ENCODE measurements at places on chromosomes 2 and 18.

DNA sequence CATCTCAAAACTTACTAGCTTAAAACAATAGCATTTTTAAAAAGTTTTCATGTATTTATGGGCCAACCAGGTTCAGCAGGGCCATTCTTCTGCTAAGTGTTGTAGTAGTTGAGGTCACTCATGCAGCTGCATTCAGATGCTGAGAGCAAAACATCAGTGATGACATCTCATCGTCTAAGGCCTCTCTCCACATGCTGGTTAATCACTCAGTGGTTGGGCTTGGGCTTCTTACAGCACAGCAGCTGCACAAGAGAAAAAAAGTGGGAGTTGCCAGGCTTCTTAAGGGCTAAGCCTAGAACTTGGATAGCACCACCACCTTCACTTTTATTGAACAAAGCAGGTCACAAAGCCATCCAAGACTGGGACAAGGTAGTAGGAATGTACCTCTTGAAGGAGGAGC is 190.3 kb downstream of the IRS1 start:
- no peak for DNase-seq

DNA sequence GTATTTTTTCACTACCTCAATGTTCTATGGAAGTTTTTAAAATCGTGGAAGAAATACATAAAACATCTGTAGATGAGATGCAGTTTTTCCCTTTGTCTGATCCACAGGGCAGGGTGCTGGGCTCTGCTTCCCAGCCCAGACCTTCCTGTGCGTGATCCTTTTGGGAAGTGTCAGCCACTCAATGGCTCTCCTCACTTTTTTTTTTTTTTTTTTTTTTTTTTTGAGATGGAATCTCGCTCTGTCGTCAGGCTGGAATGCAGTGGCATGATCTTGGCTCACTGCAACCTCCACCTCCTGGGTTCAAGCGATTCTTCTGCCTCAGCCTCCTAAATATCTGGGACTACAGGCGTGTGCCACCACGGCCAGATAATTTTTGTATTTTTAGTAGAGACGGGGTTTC is 32.8 kb downstream of the SOWAHC start:
- no peak for DNase-seq

DNA sequence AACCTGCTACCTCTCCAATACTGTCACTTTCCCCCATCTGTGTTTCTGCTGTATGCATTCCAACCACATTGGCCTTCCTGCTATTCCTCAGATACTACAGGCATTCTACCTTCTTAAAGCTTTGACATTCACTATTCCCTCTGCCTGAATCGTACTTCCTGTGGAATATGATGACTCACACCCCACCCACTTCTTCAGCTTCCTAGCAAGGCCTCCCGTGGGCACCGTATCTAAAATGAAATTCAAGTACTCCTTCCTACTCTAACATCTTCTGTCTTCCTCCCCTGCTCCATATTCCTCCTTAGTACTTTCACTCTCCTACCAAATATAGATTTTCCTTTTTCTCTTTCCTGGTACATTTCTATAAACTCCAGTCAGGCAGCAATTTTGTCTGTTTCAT is 710.4 kb downstream of the RNF144A start:
- DNase-seq, result no peak

- DNase-seq, result no peak
These were observed 25.5 kb downstream of the DSG1 start for GRCh38 chr18:31343454-31343853.

- DNase-seq, result no peak
These were observed 329.3 kb downstream of the GPD2 start for GRCh38 chr2:156765450-156765849.

DNA sequence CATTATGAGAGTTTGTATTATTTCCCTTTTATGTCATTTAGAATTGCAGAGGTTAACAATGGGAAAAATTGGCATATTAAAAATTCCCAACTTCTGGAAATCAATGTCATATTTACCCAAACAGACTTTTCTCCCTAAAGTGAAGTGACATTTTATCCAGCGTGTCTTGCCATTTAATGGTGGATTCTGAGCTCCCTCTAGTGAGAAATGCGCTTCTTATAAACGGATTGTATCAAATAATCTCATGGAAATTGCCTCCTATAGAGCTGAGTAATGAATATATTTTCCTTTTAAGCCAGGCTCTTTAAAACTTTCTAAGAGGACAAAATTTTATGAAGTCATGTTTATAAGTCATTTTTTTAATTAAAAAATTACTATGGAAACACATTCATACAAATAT is 5.7 kb upstream of the GCFC2 start:
- no peak for DNase-seq
